NCI-H2029 treated with DMSO at 0.1 percent for 48 hours (cell line): ENCODE measurements at places on chromosomes 5 and 9.

DNA sequence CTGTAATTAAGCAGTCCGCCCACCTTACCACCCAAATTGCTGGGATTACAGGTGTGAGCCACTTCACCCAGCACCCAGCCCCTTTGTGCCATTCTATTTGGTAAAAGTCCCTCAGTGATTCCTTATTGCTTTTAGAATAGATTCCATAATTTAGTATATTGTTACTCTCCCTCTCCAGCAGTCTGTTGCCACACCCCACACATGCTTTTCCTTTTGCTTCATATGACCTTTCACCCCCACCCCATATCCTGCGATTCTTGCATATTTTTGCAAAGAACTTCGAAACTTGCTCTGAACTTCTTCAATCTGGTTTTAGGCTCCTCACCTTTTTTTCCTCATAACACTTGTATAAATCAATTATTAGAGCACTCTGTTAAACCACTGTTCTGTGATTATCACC is 100.2 kb downstream of the MTREX start:
- DNase-seq, result no peak

DNA sequence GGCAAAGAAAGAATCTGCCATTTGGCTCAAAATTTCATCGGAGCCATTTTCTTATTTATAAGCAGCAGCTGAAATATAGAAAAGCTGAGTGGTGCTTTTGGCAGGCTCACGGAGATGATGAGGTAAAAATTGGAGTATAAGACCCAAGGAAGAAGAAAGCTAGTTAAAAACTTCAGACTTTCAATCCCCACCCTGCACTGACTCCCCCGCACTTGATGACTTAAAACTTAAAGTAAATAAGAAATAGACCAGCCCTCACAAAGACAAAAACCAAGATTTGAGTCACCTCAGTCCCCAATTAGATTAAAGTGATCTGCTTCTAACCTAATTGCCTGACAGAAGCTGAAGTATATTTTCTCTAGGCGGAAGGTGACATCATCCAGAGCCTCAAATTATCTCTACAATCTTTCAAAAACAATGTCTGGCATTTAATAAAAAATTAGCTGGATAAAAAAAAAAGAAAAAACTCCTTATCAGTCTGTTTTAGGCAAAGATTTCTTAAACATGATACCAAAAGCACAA is 124.0 kb upstream of the PJA2 start:
- no peak for DNase-seq

DNA sequence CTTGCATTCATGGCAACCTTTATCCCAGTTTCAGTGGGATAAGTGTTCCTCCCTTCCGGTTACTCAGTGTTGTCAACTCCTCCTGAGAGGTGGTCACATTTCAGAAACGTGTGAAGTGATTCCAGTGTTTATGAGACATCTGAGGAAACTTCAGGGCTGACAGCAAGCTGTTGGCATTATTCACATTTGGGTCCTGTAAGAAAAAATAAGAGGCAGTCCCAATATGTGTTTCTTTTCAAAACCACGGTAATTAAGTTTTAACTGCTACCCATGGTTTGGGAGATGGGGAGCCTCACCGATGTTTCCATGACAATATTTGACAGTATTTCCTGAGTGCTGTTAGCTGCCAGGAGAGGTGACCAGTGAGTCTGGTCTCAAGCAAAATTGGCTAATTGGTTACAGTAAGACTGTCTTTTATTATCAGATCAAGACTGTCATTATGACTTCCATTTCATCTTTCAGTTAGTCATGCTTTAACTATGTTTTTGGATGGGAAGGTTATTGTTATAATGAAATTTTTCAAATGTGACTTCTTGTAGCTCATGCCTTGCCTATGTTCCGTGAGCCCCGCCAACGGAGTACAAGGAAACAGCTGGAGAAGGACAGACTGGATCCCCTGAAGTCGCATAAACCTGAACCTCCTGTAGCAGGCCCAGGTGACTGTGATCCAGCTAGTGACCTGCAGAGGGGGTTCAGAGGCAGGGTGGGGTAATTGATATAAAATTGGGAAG is 115.3 kb downstream of the GDNF start:
- DNase-seq, result no peak

DNA sequence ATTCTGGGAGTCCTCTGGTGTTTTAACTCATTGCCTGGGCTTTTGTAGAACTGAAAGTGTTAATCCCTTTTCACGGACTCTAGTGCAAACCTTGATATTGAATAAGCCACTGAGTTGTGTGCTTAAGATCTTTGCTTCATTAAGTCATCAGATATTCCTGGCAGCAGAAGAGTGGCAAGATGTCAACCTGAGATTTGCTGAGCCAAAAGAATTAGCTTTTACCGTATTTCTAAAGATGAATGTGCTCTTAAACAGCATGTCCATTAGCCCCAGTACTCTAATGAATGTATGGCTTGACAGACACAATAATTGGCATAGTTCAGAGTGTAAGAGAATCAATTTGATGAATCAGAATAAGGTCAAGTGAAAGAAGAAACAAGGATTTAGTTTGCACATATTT is 87.2 kb upstream of the CDH6 start:
- DNase-seq, result no peak

DNA sequence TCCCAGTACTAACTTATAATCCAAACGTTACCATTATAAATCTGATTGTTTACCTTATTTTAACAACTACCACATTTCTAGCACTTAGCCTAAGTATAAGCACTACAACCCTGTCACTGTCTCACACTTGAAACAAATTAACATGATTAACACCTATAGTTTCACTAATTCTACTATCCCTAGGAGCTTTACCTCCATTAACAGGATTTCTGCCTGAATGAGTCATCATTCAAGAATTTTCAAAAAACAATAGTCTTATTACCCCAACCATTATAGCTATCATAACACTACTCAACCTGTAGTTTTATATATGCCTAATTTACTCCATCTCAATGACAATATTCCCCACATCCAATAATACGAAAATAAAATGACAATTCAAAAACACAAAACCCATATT is 89.6 kb downstream of the INSL6 start:
- no peak for DNase-seq

DNA sequence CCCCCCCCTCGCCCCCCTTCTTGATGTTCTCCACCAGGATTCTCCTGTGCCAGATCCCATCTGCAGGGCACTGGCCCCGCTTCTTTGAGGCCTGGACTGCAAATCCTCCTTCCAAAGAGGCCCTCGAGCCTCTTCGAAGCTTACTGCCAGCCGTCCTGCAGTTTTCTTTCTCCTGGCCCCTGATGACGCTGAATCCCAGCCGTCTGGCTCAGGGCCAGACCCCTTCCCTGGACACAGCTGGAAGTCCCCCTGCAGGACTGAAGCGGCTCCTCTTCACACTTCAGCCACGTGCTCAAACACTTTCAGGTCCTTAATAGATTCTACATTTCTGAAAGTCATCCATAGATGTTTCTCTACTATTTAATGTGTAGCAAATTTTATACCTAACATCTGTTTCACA is 121.5 kb downstream of the EHMT1 start:
- DNase-seq, result peak; percentile 56
